ENCODE measurements at places on chromosomes 5 and 9.

- DNase-seq = no peak
Observed at GRCh38 chr5:35197351-35197750, 32.9 kb downstream of the PRLR start.

DNA sequence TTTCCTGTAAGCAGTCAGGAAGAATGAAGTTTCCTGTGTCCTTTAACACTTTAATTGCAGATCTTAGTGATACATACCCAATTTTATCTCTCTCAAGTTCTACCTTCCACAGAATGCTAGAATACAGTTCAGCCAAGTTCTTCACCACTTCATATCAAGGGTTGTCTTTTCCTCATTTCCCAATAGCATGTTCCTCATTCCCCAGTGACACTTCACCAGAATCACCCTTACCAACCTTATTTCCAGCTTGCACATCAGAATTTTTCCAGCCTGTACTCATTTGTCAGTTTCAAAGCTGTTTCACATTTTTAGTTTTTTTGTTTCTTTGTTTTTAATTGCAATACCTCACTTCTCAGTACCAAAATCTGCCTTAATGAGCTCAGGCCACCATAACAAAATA lies 126.1 kb downstream of the ESM1 start:
- no peak for DNase-seq

DNA sequence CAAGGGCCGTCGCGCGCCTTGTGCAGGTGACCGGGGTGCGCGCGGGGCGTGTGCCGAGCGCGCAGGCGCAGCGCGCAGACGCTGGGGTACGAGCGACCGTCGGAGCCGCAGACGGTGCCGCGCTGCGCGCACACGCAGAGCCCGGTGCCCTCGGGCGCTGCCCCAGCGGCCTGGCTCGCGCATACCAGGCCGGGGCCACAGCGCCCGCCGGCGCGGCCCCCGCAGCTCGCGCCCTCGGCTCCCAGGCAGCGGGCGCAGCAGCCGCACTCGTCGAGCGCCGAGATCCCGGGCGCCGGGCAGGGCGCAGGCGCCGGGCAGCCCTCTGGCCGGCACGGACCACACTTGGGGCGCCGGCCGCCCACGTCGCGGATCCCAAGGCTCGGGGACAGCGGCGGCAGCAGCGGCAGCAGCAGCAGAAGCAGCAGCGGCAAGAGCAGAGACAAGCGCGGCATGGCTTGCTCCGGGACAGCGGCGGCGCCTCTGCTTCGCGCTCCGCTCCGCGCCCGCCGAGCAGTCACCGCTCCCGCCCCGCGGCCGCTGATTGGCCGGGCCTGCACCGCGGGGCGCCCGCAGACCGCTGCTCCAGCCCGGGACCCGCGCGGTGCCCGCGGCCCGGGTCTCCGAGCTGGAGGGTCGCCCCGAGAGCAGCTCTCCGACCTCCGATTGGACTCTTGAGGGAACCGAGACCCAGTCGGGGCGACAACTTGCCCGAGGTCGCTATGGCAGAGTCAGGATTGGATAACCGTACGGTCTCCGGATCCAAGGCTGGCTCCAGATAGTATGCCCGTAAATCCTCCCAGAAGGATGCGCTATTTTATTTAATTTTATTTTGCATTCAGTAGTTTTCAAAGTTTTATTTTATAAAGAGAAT lies at the start of gene IGFBPL1:
IGFBPL1 (minus strand) TSS at position 482 of the 871 bp plus-strand sequence; CDS start at position 452, 30 bp downstream.
- DNase-seq = peak; percentile 10

DNA sequence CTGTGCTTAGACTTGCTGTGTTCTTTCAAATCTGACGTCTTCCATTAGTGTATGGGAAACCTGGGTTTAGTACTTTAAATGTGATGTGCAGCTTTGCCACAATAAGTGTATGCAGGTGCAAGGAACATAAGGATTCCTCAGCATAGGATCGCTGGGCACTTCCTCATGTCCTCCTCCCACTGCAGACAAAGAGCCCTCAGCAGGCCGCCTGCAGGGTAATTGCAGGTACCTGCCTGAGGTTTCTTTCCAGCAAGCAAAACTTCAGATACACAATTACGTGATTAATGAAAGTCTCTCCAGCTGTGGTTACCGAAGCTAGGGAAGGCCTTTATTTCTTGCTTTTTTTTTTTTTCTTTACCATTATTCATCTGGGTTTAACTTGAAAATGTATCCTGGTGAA lies 233.1 kb downstream of the RFK start:
- no peak for DNase-seq

Data from stimulated activated CD4-positive, alpha-beta T cell treated with anti-CD3 and anti-CD28 coated beads, Interleukin-4, amount 100 ng/mL, for 4 hours (primary cell).